ENCODE measurements at places on chromosomes 5 and 9. TPM values are rescaled to one million over a fixed set of nuclear protein-coding genes. Genes with fewer than 3 reads are reported as not detected.

PCDHGB4 gene
- polyA plus RNA-seq: not detected

DNA sequence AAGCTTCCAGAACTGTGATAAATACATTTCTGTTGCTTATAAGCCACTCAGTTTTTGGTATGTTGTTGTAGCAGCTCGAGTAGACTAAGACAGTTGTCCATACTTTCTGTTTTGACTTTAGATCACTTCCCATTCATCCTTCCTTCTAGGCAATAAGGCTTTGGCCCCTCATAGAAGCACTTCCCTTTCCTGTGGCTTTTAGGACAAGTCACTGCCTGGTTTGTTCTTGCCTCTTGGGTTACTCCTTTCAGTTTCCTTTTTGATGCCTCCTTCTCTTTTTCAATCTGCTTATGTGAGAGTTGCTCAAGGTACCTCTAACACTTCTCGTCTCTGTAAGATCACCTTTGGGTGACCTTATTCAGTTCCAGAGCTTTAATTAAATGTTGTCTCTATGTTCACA is 72.4 kb upstream of the NTRK2 start:
- peak; percentile 1 for DNase-seq

PFN3 gene
- polyA plus RNA-seq: not detected

DNA sequence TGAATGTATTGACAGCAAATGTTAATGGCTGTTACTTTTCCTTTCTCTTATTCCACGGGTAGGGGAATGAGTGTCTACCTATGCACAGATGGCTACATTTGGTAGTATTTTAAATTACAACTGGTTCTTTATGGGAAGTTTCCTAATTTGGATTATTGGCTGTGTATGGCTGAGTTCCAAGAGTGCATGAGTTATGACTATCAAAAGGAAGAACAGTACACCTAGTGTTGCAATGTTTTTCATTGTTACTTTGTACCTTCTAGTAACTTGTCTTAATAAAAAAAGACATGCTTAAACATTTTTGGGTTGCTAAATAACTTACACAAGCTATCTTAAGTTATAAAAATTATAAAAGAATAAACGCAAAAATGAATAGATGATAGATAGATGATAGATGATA is 35.8 kb upstream of the MAMDC2 start:
- no peak for DNase-seq

GRCh38 chr9:134375430-134376385 is 49.5 kb downstream of the RXRA start:
- no peak for DNase-seq

DNA sequence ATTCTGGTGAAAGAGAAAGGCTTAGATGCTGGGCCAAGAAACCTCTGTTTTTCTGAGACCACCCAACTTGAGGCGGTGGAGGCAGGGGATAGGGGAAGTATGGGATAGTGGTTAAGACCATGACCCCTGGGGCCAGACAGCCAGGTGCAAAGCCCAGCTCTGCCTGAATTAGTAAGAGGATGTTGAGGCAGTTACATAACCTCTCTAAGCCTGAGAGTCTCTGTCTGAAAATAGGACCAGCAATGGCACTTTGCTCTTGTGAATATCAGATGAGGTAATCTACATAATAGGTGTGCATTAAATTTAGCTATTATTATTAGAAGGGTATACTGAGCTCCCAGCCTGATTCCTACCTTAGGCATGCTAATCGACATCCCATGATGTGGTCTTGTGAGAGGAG is 68.2 kb downstream of the DOCK2 start:
- DNase-seq: no peak

DNA sequence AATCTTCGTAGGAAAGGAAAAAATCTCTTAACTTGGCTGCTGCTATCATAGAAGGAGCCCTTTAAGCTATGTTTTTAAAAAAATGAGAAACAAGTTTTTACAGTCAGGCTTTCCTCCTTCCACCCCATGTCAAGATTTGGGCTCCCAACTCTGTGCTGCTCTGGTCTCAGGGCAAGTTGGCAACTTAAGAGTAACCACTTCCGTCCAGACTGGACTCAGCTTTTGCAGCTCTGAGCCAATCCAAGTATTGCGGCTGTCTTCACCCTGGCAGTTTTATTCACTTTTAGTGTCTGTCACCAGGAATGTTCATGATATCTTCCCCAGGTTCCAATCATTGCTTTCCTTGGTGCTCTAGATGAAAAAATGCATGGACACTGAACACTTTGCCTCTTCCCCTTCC is 115.9 kb upstream of the GAS1 start:
- no peak for DNase-seq

DNA sequence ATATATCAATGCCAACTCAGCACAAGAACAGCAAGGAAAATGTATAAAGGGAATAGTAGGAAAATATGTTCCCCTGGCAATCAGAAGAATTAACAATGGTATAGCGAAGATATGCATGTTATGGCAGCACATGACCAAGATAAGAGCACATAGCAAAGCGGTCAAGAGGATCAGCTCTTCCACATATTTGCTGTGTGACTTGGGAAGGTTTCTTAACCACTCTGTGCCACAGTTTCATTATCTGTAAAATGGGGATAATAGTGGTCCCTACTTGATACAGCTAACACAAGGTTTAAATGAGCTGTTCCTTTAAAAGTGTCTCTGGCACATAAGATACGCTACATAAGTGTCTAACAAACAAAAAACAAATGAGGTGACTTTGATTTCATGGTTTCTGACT is 77.9 kb upstream of the PIP5K1B start:
- DNase-seq: no peak

DNA sequence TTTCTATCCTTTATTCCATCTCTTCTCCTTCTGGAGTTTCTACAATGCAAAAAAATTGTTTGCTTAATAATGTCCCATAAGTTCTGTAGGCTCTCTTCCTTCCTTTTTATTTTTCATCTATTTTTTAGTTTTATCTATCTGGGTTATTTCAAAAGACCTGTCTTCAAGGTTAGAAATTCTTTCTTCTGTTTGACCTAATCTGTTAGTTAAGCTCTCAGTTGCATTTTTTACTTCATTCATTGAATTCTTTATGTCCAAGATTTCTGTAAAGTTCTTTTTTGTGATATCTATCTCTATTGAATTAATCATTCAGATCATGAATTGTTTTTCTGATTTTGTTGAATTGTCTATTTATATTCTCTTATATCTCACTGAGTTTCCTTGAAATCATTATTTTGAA is 145.9 kb upstream of the TLE4 start:
- no peak for DNase-seq

C9 gene
- not detected for polyA plus RNA-seq

- no peak for DNase-seq
These were observed 842 bp upstream of the GTF3C5 start for GRCh38 chr9:133029994-133030316.

DNA sequence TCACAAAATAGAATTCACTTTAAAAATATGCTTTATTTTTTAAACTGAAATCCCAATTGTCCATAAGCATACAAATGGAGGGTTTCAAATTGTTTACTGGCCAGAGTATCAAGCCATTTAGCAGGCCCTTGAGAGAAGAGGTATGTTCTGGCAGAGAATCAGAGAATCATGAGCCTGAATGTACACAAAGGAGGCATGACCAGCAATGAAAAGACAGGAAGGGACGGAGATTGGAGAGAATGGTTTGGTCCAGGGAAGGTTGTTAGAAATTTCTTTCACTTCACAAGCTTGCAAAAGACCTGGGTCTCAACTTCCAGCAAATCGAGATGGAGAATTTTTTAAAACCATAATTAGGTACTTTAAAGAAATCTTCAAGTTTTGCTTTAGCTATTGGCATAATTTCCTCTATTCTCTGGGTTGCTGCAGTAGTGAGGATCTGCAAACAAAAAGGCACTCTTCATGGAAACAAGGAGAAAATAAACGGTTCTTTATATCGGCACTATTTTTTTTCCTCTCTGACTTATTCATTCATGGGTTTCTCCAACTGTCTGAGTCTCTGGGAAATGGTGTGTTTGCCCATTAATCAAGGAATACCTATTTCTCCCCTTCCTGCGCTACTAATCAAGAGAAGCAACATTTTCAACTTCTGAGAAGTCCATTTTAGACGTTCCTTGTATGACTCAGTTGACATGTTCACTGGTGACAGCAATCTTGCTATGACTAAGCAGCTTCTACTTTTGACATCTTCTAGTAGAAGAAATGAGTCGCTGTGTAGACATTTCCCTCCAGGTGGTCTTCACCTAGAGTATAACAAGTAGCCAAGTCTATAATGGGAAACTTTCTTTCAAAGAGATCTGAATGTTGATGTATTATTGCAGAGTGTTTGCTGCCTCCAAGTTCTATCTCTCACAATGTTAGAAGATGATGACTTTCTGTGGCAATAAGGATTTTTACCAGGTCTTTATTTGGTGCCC is 23.1 kb upstream of the ERCC6L2 start:
- DNase-seq: peak; percentile 81

DNA sequence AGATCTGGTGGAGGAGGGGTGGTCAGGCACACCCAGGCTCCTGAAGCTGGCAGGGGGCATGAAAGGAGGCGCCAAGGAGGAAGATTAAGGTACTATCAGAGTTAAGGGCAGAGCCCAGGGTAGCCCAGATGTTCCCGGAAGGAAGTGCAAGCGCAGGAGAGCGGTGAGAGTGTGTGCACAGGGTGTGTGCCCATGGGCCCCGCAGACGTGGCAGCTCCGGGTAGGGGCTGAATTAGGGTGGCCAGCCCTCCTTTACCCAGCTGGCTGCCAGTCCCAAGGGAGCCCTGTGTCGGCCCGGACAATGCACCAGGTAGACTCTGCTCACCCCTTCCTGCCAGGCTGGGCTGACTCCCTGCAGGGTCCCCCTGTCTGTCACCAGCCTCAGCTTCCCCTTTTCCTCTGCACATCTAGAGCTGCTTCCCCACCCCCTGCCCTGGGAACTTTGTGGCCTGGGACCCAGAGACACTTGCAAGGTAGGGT is at the start of gene SMIM33:
Gene SMIM33, plus strand, starts transcription at position 184 of the 480 bp plus-strand sequence. Its CDS starts 118 bp downstream, at position 302.
- peak; percentile 41 for DNase-seq
